Fibroblast of upper back skin (primary cell): ENCODE measurements at places on chromosomes 16 and 17.

- DNase-seq, result peak; percentile 61
These were observed 32.3 kb downstream of the CHD9 start for GRCh38 chr16:53087101-53087500.

GRCh38 chr17:70520447-70520846 lies 351.1 kb downstream of the KCNJ2 start:
- DNase-seq, result no peak

GRCh38 chr16:68070249-68070730 lies 14.9 kb upstream of the NFATC3 start:
- DNase-seq, result no peak

DNA sequence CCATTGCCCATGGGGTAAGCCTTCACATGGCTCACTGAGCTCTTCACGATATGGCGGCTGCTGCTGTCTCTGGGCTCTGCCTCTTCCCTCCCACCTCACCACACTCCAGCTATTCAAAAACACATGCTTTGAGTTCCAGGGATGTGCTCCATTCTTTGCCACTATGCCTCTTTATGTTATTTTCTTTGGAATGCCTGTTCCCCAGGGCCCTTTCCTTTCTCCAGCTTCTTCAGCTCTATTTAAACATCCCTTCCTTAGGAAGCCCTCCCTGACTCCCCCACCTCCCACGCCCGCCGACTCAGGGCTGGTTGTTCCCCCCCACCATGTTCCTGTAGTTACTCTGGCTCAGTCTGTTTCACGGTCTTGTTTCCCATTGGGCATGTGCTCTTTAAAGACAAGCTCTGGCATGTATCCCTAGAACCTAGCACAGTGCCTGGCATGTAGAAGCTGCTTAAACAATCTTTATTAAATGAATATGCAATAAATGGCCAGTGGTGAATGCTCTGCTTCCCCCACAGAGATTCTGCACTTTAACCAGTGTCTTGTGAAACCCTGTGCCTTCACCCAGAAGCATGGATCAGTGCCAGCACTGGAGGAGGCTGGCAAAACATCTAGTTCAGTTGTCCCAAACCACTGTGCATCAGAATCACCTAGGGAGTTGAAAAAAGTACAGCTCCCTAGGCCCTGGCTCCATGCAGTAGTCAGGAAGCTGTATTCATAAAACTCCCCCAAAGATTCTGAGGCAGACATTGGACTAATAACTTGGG lies 6.9 kb downstream of the MYCBPAP start:
- DNase-seq, result peak; percentile 43

- no peak for DNase-seq
These were observed 30.7 kb upstream of the METTL9 start for GRCh38 chr16:21568502-21569189.

DNA sequence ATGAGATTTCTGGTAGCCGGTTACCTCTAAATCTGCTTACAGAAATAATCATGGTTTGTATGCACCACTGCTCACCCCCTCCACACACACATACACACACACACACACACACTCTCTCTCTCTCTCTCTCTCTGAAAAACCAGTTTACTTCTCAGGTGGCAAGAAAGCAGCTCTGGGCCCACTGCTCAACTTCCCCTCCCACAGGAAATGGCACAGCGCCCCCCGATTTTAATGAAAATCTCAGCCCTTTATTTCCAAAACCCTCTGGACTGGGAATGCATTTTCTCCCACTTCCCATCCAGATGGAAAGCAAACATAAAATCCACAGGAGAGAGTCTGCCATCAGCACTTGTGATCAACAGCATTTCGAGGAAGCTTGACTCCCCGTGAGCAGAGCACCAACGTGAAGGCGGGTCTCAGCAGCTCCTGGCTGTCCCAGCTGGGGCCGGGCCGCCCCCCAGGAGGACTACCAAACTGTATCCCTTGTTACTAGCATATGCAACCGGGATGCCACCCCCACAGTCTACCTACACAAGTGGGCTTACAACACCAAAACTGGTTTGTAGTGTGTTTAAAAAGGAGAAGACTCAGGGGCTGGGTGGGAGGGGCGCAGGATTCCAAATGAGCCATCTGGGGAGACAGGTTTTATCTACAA lies 121.1 kb downstream of the SLC39A11 start:
- DNase-seq, result no peak

GRCh38 chr16:4623593-4623992 lies 1.0 kb upstream of the MGRN1 start:
- no peak for DNase-seq

- peak; percentile 83 for DNase-seq
These were observed 1.6 kb downstream of the AHSP start for GRCh38 chr16:31529108-31529936.

GRCh38 chr17:49252148-49252695 lies 21.6 kb upstream of the PHOSPHO1 start:
- DNase-seq, result no peak

DNA sequence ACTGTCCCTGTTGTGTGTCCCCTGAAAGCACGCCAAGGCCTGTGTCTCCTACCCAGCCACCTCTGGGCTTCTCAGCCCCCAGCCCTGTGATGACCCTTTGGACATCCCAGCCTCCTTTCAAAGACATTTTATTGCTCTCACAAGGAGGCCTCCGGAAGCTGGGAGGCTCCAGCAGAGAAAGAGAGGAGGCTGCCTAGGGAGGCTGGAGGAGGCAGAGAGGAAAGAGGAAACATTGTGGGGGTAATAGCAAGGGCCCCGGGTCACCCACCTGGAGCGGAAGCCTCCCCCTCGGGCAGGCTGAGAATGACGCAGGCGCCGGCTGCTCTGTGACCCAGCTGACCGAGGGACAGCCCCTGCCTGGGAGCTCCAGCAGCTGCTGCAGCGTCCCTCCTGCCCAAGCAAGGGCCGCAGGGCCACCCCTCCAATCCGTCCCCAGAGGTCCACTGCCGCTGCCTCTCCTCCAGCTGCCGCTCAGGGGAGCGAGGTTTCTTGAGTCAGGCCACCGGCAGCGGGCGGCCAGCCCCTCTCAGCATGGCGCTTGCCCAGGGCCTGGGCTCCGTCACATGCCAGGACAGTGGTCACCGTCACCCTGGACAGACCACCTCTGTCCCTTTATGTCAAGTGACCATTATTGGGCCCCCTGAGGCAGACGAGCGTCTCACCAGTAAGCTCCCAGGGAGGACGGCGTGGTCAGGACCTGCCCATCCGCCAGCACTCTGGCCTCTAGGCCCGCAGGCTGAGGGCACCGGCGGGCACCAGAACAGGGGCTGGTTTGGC lies 29.3 kb downstream of the ACTG1 start:
- no peak for DNase-seq

GRCh38 chr17:42399948-42400843 lies 12.0 kb upstream of the STAT3 start:
- DNase-seq, result no peak

- DNase-seq, result no peak
These were observed 75.6 kb downstream of the ABR start for GRCh38 chr17:1104222-1104621.

GRCh38 chr17:51941272-51941671 lies 217.2 kb downstream of the CA10 start:
- DNase-seq, result no peak

- DNase-seq, result peak; percentile 17
These were observed 127.2 kb downstream of the CDH8 start for GRCh38 chr16:61909074-61909473.

- DNase-seq, result peak; percentile 51
These were observed 78.4 kb downstream of the SLC39A11 start for GRCh38 chr17:73013816-73014663.

- DNase-seq, result peak; percentile 78
These were observed 128.4 kb upstream of the TNRC6C start for GRCh38 chr17:77829843-77830799.

- no peak for DNase-seq
These were observed 38.9 kb downstream of the COX4I1 start for GRCh38 chr16:85838381-85838780.

GRCh38 chr17:14352136-14352535 lies 51.3 kb downstream of the HS3ST3B1 start:
- DNase-seq, result no peak

- DNase-seq, result no peak
These were observed 144.3 kb upstream of the TNRC6C start for GRCh38 chr17:77814091-77814772.

DNA sequence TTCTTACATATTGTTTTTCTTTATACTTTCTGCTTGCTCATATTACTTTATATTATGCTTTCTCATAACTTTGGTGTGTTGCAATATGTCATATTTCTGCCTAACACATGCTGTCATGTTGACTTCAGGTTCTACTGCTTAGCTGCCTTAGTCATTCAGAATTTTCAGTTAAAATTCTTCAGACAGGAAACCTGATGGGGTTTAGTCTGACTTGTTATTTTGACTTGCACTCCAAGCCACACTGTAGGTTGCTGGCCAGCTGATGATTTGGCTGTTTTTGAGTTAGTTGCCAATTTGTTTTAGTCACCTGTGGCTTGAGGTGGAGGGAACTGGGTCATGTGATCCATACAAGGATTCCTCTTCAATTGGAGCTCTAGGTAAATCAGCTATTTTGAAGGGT lies 315.4 kb downstream of the MAP2K6 start:
- peak; percentile 70 for DNase-seq

- DNase-seq, result no peak
These were observed 18.1 kb downstream of the IRF8 start for GRCh38 chr16:85917012-85917411.

DNA sequence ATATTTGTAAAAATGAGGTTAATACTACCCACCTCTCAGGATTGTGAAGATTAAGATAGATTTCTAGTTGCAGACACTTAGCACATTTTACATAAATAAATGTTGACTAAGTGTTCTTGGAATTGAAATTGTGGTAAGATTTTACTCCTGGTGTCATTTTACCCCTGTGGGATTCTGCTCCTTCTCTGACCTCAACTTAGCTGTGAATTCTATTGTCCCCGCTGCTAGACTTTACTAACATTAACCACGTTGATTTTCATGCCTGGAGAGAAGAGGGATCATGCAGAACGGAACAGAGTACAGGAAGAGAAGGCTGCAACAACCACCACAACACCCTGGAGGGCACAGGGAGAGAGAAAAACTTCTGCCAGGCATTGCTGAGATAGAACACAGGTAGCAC lies 2.1 kb upstream of the TOM1L1 start:
- DNase-seq, result no peak

GRCh38 chr17:78307887-78308638 lies 51.8 kb downstream of the SOCS3 start:
- no peak for DNase-seq

GRCh38 chr16:28218109-28218508 lies 6.3 kb upstream of the XPO6 start:
- peak; percentile 63 for DNase-seq

GRCh38 chr16:61945511-61945910 lies 90.7 kb downstream of the CDH8 start:
- no peak for DNase-seq

DNA sequence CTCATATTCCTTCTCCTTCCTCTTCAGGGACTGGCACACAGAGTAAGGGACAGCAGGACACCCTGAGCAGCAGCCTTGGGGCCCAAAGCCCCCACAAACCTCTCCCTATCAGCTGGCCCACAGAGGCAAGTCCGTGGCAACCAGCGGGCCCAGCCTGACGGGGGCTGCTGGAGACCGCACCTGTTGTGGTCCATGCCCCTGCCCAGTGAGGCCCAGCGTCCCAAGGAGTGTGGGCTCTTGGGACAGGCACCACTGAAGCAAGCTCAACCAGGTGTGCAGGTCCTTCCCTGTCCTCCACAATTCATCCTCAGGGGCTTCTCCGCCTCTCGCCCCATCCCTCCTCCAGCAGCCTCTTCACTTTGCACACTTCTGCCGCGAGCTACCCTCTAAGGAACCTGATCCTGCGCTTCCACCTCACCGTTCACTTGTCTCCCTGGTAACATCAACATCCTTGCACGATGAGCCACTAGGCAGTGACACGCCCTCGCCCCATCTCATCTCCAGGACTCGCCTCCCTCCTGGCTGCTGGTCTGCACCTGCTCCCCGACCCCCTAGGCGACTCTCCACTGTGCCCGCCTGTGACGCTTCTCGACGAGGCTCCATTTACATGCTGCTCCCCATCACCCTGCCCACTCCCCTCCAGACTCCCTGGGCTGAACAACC lies 12.7 kb downstream of the MNT start:
- no peak for DNase-seq

DNA sequence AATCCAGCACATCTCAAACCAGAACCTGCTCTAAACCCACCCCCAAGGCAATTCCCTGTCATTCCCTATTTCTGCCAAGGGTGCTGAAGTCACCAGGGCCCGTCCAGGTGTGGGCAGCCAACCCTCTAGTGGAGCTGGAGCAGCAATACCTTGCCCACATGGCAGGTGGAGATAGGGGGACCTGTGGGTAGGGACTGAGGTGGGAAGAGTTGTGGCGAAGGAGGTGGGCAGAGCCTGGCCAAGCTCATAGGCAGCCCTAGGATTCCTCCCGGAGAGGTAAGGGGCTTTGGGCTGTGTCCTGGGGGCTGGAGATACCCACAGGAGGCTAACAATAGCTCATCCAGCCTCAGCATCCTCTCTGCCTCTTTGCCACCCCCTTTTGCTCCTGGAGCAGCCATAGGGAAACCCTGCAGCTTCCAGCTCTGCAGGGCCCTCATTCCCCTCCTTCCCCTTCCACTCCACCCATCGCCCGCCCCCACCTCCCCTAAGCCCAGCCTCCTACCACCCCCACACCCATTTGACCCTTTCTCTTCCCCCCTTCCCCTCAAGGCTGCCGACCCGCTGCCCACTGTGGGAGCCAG lies 30.4 kb upstream of the CRHR1 start:
- DNase-seq, result no peak

DNA sequence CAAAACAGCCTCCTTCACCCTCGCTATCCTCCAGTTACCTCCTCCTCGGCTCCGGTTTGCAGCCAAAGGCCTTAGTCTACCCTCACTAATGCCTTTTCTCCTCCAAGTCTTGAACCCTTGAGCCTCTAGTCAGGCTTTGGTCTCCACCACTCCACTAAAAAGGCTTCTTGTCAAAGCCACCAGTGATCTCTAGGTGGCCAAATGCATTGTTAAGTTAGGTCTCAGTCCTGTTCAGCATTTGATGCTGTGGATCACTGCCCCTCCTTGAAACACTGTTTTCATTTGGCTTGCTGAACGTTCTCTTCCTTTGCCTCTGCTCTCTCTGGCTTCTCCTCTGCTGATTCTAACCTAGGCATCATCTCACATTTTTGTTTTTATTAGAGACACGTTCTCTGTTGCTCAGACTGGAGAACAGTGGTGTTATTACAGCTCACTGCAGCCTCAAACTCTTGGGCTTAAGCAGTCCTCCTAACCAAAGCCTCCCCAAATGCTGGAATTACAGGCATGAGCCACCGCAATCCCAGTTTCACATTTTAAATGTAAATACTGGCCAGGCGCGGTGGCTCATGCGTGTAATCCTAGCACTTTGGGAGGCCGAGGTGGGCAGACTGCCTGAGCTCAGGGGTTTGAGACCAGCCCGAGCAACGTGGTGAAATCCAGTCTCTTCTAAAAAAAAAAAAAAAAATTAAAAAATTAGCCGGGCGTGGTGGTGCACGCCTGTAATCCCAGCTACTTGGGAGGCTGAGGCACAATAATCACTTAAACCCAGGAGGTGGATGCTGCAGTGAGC lies 1.1 kb downstream of the SGF29 start:
- no peak for DNase-seq

- peak; percentile 93 for DNase-seq
These were observed 128.8 kb downstream of the ASIC2 start for GRCh38 chr17:33164169-33164881.
